Osteoblast (primary cell): ENCODE measurements at places on chromosomes 12 and 14.

GRCh38 chr14:74245292-74245691 lies 6.0 kb downstream of the VSX2 start:
- peak; percentile 69 for DNase-seq

DNA sequence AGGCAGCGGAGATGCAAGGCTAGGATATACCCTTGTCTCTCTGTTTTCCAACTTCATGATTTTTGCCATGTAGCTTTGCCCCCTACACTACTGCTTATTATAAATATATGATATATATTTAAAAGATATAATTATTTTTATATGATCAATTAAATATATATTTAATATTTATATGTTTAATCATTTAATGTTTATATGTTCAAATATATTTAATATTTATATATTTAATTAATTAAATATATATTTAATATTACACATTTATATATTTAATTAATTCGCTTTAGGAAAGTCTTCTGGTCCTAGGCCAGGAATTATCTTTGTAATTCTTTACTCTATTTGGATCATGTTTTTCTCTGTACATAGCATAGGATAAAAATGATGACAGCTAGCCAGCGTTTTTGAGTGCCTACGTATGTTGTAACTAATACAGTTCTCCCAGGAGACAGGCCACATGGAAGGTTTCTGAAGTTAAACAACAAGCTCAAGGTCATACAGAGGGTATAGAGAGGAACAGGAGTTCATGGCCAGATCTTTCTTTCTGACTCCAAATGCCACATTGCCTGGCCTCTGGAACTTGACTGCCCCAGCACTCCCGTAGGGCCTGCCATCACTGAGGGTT lies 192.5 kb downstream of the KCNA5 start:
- DNase-seq, result no peak

GRCh38 chr12:3728686-3729085 lies 24.2 kb downstream of the CRACR2A start:
- no peak for DNase-seq

- DNase-seq, result no peak
These were observed 2.3 kb upstream of the CDCA4 start for GRCh38 chr14:105023144-105023543.

DNA sequence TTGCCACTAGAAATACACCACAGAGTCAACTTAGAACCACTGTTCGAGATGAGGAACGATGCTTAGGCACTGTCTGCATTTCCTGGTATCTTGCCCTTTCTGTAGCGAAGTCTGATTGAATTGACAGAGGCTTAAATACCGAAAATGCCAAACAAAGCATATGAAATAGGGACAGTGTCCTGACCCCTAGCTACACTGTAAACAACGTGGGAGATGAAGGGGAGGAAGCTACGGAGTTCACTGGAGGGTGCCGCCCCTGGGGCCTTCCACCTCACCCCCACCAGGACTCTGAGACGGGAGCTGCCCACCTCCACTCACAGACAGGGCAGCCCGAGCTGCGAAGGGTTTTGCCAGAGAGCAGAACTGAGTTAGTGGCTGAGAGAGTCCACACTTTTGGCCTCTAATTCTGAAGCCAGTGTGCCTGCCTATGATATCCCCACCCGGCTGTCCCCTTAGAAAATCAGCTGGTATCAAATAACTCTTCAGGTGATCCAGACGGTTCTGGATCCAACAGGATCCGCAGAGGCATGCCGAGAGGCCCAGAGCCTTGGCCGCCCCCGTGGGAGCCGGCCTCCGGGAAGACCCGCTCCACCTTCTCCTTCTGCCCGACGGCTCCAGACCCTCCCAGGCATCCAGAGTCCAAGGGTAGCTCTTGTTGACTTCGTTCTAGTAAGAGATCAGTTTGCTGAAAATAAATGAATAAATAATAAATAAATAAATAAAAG lies 230.7 kb upstream of the DIO3 start:
- peak; percentile 54 for DNase-seq

DNA sequence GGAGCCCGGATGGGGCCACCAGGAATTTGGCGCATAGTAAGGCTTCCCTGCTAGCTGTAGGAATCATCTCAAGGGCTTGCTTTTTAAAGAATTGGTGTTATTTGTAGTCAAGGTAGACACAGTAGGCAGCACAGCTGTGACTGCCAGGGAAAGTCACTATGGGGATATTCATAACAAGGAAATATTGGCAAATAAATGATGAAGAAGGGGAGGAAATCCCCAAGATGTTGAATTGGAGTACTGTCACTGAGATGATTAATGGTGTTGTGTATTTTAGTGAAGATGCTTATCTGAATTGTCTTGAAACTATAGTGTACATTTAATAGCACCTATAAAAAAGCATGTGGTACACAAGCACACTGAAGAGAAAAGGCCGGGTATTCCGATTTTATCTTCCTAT lies 118.9 kb downstream of the NPAS3 start:
- DNase-seq, result no peak

- DNase-seq, result no peak
These were observed 20.2 kb downstream of the PRKCH start for GRCh38 chr14:61341275-61342206.

GRCh38 chr14:52315355-52315718 lies 1.2 kb downstream of the PTGER2 start:
- DNase-seq, result peak; percentile 13

DNA sequence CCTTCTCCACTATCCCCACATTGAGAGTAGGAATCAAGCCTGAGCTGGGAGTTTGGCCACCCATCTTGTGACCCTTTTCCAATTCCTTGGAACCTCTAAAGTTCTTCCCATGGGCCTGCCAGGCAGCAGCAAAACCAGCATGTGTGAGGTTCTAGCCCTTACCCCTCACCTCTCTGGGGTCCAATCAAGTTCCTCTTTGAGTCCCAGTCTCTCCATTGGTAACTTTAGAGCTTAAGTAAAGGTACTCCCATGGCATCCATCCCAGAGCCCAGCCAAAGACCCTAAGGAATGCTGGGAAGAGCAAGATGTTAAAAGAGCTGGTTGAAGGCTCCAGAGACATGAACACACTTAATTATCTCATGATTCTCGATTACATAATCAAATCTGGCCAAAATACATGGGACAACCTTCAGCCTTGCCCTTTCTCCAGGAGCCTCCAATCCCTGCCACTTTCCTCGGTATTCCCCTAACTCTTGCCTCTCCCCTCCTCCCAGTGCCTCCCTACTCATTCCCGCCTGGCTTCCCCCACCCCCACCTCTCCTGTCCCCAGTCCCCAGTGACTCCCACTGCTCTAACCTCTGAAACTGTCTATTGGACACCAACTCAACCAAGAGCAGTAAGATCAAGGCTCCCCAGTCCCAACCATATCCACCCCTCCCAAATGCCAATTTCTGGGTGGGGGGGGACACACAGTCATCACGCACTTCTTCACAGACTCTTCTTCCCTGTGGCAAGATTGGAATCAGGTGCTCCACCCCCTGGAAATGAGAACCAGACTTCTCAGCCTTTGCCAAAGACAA lies 4.8 kb upstream of the TNS2 start:
- peak; percentile 62 for DNase-seq

- no peak for DNase-seq
These were observed 357.5 kb downstream of the FSCB start for GRCh38 chr14:44149597-44149996.

DNA sequence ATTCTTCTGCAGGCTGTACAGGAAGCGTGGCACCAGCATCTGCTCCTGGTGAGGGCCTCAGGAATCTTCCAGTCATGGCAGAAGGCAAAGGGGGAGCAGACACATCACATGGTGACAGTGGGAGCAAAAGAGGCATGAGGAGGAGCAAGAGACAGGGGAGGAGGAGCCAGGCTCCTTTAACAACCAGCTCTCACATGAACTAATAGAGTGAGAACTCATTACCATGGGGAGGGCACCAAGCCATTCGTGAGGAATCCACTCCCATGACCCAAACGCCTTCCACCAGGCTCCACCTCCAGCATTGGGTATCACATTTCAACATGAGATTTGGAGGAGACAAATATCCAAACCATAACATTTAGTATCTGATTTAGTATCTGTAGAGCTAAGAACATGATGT lies 14.7 kb upstream of the TRIM9 start:
- DNase-seq, result no peak

DNA sequence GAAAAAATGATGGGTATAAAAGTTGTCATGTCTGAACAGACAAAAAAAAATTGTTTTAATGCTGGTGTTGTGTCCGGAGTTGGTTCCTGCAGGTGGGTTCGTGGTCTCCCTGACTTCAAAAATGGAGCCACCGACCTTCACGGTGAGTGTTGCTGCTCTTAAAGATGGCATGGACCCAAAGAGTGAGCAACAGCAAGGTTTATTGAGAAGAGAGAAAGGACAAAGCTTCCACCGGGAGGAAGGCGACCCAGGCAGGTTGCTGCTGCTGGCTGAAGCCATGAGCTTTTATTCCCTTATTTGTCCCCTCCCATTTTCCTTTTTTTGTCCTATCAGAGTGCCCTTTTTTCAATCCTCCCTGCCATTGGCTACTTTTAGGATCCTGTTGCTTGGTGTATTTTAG lies at the start of gene TAS2R31:
Gene TAS2R31 (minus strand): TSS at position 101 of the 400 bp plus-strand sequence. CDS start 72 bp downstream, at position 29.
- no peak for DNase-seq

DNA sequence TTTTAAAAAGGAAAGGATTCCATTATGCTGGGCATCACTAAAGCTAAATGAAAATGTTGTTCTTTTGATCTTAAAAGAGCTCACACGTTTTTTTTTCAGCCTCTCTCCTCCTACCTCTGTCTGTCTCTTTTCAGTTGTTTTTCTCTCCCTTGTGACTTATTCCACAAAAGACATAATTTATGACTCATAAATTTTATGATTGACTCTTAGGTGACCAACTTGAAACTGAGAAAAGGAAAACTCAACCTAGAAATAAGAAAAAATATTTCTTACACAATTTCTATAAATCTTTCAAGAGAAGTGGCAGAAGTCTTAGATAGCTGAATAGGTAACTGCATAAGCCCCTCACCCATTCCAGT lies 227.7 kb upstream of the DDHD1 start:
- DNase-seq, result no peak

- no peak for DNase-seq
These were observed 77.3 kb downstream of the NOS1 start for GRCh38 chr12:117284140-117284539.

DNA sequence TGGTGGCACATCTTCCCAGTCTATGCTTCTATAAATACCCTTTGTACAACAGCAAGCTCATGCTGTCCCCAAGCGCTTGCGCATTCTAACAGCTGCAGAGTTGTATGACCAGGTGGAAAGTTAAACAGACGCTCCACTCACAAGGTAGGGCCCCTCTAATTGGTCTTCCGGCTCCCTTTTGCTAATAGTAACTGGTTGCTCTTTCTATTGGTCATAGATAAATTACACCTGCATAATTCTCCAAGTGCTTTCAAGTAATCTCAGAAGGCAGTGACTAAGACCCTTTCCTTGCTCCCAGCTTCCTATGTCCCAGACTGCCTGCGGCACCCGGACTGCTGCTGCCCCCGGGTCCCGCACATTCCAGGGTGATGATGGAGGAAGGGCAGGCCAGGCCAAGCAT lies 6.1 kb upstream of the TSPAN9 start:
- peak; percentile 26 for DNase-seq

DNA sequence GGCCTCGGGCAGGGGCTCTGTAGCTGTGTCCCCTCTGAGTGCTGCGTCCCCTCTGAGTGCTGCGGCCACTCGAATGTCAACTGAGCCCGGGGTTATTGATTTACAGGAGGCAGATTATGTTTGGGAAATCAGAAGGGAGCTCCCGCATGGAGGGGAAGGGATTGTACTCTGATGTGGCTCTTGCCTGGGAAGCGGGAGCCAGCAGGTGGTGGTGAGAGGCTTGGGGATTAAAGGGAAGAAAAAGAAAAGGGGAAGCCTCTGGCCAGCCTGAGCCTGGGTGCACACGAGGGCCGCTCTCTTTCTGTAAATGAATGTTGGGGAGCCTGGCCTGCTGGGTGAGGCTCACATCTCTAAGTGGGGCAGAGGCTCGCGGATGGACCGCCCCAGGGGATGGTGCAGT lies 143.7 kb downstream of the AACS start:
- peak; percentile 50 for DNase-seq

DNA sequence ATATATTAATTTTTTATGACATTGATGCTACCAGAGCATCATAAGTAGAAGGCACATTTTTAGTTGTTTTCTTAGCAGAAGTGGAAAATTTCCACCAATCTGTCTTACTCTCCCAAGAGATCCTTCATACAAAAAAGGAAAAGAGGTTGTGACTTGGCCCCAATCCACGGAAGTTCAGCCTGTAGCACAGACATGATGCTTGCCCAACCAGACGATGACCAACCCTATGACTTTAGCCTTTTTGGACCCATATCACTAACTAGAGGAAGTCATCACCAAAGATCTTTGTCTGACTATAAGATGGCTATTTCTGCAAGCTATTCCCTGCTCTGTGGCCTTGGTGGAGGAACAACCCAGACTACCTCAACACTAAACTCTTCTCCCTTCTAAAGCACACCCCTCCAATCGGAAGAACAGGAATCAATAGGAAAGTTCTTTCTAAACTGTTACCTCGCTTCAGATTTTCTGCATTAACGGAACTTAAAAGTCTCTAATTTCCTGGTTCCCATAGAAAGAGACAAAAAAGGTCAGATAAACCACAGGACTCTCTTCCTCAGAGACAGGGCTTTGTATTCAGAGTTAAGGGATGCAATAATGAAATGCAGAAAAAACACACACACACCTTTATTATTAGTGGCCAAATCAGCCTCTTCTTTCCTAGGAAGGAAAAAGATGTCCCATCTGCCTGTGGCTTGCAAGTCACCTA lies 4.1 kb upstream of the RHOJ start:
- no peak for DNase-seq

DNA sequence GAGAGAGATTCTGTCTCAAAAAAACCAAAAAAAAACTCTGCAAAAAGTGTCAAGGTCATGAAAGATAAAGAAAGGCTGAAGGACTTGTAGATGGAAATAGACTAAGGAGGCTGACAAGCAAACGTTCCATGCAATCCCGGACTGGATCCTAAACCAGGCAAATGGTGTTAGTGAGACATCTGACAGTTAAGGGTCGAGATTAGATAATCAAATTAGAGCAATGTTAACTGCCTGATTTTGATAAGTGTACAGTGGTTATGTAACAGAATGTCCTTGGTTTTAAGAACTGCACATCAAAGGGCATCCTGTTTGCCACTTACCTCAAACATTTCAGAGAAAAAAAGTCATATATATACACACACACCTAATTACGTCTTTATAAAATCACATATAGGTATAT lies 3.5 kb upstream of the RAN start:
- no peak for DNase-seq

DNA sequence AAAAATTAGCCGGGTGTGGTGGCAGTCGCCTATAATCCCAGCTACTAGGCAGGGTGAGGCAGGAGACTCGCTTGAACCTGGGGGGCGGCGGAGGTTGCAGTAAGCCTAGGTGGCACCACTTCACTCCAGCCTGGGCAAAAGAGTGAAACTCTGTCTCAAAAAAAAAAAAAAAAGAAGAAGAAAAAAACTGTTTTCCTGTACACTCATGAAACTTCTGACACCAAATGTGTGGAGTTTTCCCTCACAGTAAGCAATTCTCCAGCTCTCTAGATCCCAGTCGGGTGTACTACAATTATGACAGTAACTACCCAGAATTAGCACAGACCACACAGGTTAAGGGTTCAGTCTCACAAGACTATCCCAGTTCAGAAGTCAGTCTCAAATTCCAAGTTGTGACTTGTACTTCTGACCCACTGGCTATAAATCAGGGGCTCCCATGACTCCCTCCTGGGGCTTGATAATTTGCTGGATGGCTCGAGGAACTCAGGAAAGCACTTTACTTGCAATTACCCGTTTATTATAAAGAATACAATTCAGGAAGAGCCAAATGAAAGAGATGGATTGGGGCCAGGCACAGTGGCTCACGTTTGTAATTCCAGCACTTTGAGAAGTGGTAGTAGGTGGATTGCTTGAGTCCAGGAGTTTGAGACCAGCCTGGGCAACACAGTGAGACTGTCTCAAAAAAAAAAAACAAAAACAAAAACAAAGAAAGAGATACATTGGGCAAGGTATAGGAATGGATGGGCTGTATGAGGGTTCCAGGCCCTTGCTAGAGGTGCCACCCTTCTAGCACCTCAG lies 12.4 kb upstream of the ARF6 start:
- DNase-seq, result no peak
